ENCODE measurements at places on chromosomes 1 and 21. TPM values are rescaled to one million over a fixed set of nuclear protein-coding genes. Genes with fewer than 3 reads are reported as not detected.

Gene TMPRSS15
- total RNA-seq, result not detected

Gene ZNF683
- total RNA-seq, result not detected

Gene GUCA2A
- not detected for total RNA-seq

Gene GUCA2B
- total RNA-seq, result not detected

Gene RAB13
- 68.6 TPM for total RNA-seq
